Stimulated activated CD8-positive, alpha-beta memory T cell treated with anti-CD3 and anti-CD28 coated beads, Interleukin-15, amount 100 ng/mL, for 1 hour (primary cell): ENCODE measurements at places on chromosomes 2 and 18.
A peak's percentile ranks its signal among the peaks of the same experiment; 100 is the strongest.

GRCh38 chr2:198775737-198776136, 682.0 kb downstream of the SATB2 start:
- DNase-seq, result no peak

DNA sequence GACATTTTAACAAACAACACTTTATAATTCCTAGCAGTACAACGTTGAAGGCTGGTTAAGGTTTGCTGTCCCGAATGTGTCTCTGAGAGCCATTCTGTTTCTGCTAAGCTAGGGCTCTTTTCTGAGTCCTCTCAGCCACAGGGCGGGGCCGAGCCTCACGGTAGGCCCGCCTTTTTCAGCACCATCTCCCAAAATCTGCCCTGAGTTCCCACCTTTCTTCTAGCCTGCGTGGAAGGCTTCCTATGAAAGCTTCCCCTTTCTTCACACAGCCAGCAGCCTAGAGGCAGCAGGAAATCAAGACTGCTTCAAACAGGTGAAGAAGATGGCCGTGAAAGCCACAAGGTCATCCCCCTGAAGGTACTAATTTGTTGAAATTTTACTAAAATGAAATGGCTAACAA, 255.5 kb downstream of the CDH2 start:
- no peak for DNase-seq

DNA sequence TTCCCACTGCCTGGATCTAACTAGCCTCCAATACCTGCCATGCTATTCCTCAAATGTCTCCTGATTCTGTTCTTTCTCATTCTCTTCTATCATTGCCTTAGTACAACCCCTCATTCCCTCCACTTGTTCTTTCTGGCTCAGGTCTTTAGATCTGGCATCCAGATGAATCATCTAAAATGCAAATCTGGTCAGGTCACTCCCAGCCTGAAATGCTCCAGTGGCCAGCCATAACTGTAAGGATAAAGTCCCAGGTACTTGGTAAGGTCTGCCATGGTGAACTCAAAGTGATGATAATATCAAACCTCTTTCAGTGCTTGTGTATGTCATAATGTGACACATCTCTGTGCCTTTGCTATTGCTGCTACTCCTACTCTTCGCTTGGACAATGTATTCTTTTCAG, 2.9 kb upstream of the SNRNP27 start:
- no peak for DNase-seq

DNA sequence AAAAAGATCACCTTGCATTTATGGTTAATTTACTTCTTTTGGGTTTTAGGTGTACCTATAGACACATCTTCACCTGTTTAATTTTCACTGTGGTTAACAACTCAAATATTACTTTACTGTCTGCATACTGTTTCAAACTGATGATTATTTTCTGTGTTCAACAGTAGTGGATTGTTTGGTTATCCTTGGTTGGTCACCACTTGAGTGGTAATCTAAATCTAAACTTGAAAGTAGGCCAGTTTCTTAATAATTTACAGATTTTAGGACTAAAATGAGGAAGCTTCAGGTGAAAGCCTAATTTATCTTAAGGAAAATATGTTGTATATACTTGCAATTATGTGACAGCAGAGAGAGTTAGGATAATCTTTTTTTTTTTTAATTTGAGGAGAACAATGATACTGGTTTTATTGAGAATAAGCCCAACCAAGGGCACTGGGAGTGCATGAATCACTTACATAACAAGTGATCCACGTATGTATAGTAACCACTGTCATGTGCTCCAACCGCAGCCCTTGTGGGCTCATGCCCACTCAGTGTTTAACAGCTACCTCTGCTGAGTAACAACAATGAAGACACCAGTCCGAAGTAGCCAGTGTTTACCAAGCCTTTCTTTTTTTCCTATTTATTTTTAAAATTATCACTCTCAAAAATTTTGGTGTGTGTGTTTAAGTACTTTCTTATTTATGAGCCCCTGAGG, 31.0 kb upstream of the WDSUB1 start:
- no peak for DNase-seq

DNA sequence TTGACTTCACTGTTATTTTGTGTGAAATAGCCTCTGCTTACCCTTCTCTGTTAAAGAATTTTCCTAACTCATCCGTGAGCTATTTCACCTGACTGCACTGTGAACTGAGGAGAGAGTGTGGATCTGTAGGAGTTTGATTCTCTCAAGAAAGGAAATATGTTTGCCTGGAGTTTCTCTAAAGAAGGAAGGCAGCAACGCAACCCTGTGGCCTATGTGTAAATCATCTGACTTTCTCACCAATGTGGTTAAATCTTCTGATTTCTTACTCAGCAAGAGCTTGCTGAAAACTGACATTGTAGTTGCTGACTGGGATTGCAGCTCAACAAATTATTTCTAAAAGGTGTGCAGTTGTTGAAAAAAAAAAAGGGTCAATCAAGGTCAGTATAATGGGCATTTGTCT, 153.9 kb upstream of the PELI1 start:
- DNase-seq, result no peak

DNA sequence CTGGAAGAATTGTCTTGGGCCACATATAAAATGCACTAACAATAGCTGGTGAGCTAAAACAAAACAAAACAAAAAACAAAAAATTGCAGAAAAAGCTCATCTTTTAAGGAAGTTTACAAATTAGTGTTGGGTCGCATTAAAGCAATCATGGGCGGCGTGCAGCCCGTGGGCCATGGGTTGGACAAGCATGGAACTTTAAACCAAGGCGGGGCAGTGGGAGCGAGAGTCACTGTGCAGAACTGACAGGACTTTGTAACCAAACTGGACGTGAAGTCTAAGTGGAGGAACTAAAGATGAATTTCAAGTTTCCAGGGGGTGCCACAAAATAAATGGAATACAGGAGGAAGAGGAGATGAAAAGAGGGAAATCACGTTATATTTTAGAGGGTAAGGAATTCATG, 80.7 kb downstream of the PSMG2 start:
- no peak for DNase-seq

- no peak for DNase-seq
Observed at GRCh38 chr18:13395577-13395976, 177.0 kb downstream of the LDLRAD4 start.

DNA sequence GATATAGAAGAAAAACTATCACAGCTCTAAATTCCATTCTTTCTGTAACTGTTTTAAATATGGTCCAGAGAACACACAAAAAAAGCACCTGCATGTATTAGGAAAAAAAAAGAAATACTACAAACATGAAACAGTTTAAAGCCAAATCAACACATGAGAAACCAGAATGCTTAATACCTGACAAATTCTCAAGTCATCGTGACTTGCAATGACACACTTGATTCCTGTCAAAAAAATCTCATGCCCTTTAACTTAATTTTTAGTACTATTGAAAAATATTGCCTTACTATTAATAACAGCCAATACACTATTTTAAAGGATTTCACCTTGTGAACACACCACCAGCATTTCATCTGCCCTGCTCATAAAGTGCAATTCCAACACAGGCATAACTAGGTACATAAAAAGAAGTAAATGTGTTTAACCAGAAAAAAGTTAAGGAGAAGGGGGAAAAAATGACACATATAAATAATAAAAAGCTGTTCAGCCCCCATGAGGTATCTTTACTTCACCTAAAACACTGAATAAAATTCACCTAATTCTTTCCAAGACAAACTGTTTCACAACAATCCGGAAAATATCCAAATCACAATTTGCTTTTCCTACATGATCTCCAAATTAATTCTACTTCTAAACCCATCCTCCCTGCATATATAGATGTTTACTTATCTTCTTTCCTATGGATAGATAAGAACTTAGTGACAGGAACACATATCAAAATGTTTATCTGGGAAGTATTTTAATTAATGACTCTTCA, 10.8 kb downstream of the ROCK2 start:
- no peak for DNase-seq

GRCh38 chr2:145344076-145344724, 824.3 kb upstream of the ZEB2 start:
- DNase-seq, result no peak

GRCh38 chr18:14768241-14768640, 20.3 kb downstream of the ANKRD30B start:
- DNase-seq, result no peak

GRCh38 chr2:45173513-45173912, 164.3 kb upstream of the SIX2 start:
- no peak for DNase-seq

GRCh38 chr2:111167863-111168162, 47.1 kb downstream of the BCL2L11 start:
- no peak for DNase-seq

GRCh38 chr18:79542213-79542612, 137.4 kb upstream of the CTDP1 start:
- DNase-seq, result no peak

- DNase-seq, result no peak
Observed at GRCh38 chr2:146374505-146374904, 1470.3 kb upstream of the ACVR2A start.

DNA sequence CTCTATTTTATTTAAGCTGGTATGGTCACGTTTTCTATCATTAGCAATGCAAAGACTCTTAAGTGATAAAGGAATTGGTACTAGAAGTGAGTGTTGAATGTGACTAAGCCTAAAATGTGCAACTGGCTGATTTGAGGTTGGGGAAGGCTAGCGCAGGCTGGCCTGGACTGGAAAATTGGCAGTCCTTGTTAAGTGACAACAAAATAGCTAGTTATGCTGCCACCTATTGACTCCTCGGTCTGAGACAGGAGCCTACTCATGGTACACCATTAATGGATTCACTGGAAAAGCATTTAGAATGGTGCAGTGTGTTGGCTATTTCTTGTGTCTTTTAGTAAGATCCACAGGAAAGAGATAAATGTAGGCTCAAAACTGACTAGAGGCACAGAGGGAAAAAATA, 5.7 kb upstream of the WIPF1 start:
- DNase-seq, result peak; percentile 30

DNA sequence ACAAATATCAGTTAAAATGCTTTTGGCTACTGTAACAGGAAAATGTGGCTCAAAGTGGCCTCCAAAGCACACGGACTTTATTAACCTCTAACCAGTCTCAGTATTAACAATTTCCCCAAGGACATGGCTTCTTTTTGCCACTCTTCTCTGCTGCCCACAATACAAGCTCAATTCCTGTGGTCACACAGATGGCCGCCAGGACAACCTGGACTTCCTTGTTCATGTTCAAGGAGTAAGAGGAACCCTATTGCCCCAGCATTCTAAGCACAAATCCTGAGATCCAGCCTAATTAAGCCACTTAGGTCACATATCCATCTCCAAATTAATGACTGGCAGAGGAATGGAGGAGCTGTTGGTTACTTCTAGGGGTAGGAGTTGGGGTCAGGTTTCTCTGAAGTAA, 38.2 kb downstream of the AOX1 start:
- DNase-seq, result no peak

DNA sequence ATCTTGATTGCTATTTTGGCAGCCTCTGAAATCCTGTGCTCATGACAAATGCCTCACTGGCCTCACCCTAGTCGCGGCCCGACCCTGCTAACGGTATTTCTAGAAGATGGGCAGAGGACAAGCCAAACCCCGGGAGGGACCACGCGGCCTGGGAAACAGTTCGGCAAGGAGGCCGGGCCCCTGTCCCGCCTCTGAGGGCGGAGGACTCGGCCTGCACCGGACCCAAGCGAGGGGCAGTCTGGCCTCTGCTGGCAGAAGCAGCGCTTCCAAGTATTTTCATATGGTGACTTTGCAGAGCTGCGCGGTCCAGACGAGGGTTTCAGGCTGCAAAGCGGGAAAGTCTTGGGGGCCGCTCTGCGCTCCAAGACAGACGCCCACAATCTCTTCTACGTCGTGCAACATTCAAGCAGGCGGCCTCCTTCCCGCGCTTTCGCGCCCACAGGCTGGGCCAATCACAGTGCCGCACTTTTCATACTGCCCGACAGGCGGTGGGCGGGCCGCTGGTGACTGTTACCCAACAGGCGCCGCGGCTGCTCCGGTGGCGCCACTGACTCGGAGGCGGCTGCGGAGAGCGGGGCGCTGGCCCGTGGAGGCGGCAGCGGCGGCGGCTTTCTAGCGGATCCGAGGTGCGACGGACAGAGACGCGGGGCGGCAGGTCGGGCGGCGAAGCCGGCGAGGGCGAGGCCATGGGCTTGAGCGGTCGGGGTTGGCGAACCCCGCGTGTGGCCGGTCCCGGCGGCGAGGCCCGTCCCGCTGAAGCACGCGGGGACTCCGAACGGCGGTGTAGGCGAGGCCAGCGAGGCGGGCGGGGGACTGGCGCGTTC, at the start of gene RBM44:
RBM44 (plus strand) TSS at position 544 of the 824 bp plus-strand sequence. CDS start 14,831 bp downstream, outside the sequence.
- no peak for DNase-seq

DNA sequence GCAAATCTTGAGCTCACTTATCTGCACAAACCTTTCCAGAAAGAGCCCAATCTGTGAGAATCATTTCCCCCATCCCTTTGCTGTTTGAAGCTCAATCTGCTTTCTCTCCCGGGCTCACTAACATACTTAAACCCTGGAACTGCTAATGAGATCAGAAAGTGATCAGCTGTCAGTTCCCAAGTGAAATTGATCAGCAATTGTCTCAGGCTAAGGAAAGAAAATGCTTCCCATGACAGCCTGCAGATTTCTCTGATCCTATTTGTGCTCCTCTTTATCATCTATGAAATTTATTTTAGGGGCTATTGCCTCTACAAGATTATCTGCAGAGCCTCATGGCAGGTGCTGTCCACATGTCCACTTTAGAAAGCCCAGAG, 239.0 kb upstream of the CXCR4 start:
- DNase-seq, result no peak

GRCh38 chr2:233867993-233868532, at the start of gene MSL3B:
Gene MSL3B (minus strand): TSS chr2:233868386.
- no peak for DNase-seq

DNA sequence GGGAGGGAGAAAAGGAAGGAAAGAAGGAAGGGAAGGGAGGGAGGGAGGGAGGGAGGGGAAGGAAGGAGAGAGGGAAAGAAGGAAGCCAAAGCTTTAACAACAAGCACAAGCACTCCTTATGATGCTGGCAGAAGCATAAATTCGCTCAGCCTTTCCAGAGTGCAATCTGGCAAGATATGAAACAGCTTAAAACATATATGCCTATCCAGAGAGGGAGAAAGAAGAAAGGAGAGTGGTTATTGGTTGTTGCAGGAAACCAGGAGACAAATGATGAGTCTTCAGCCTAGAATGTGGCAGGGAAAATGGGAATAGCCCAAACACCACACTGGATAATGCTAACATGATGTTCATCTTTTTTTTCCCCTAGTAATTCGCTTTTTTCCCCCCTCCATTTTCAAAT, 64.0 kb downstream of the STPG4 start:
- no peak for DNase-seq

GRCh38 chr2:63320669-63321068, 267.6 kb downstream of the WDPCP start:
- DNase-seq, result no peak

DNA sequence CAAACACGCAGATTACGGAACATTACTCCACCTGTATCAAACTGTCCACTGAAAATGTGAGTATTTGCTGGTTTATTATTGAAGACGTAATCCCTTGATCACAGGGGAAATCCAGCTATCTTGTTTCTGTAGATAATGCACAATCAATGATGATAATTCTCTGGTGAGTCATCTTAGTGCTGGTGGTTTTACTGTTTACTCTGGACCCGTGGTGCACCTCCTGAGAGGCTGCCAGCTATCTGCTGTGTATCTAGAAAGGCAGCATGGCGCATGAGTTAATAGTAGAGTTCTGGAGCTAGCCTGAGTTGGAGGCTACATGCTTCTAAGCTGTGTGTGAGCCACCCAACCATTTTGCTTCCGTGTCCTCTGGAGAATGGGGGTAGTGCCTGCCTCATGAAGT, 6.5 kb downstream of the NCAPH start:
- DNase-seq, result no peak

GRCh38 chr2:64227603-64228125, 83.4 kb upstream of the PELI1 start:
- no peak for DNase-seq

- DNase-seq, result no peak
Observed at GRCh38 chr2:55891671-55892094, 31.9 kb downstream of the EFEMP1 start.

- DNase-seq, result no peak
Observed at GRCh38 chr2:204986641-204987040, 441.4 kb downstream of the PARD3B start.
